ENCODE measurements at places on chromosomes 7 and 10. TPM values are rescaled to one million over a fixed set of nuclear protein-coding genes. Genes with fewer than 3 reads are reported as not detected.

DNA sequence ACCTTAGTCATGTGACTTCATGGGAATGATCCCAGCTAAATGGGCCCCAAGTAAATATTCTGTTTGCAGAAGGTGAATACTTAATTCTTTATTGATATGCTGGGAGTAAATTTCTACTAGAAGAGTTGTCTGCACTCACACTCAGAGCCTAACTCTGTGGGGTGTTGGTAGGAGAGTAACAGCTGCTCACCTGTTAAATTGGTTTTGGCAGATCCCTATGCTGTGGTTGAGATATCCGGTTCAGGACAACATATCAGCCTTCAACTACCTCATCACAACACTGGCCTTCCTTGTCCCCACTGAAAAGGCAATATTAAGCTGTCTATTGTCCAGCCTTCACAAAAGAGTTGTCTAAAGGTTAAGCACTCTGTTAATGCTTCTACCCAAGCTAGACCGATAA, 738.3 kb downstream of the INHBA start:
- no peaks in the 10 kb centered on the region for H3K27me3 ChIP-seq
- no peaks in the 10 kb centered on the region for H3K4me1 ChIP-seq
- no peak for DNase-seq
- no peak overlapping the region for H3K4me3 ChIP-seq
- no peaks in the 10 kb centered on the region for H3K36me3 ChIP-seq

- no peak overlapping the region for H3K27ac ChIP-seq
- no peaks in the 10 kb centered on the region for H3K36me3 ChIP-seq
- H3K4me3 ChIP-seq: no peak overlapping the region
- H3K4me1 ChIP-seq: no peaks in the 10 kb centered on the region
- no peak for DNase-seq
These were observed 114.7 kb upstream of the CARD11 start for GRCh38 chr7:3158341-3158760.

ODAD2 gene
- not detected for total RNA-seq

GRCh38 chr10:65416094-65416493, 1509.7 kb upstream of the LRRTM3 start:
- no peaks in the 10 kb centered on the region for H3K27me3 ChIP-seq
- no peaks in the 10 kb centered on the region for H3K36me3 ChIP-seq
- DNase-seq: no peak
- no peak overlapping the region for H3K4me3 ChIP-seq
- H3K27ac ChIP-seq: no peak overlapping the region

DNA sequence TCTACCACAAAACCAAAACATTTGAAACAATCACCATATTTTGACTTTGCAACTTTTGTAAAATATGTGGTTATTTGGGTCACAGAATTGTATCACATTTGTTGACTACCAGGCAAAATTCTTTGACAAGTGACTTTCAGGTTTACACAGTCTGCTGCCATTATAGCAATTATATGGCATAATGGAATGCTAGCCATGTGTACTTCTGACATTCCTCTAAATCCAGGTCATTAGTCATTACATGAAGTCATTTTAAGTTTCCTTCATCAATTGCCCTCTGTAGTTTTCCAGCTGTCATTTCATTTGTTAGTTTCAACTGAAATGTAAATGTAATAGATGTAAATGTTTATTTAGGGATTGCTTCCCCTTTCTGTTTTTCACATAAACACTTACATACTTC, 137.5 kb downstream of the IMMP2L start:
- H3K4me3 ChIP-seq: no peak overlapping the region
- no peaks in the 10 kb centered on the region for H3K4me1 ChIP-seq
- H3K27ac ChIP-seq: no peak overlapping the region

DNA sequence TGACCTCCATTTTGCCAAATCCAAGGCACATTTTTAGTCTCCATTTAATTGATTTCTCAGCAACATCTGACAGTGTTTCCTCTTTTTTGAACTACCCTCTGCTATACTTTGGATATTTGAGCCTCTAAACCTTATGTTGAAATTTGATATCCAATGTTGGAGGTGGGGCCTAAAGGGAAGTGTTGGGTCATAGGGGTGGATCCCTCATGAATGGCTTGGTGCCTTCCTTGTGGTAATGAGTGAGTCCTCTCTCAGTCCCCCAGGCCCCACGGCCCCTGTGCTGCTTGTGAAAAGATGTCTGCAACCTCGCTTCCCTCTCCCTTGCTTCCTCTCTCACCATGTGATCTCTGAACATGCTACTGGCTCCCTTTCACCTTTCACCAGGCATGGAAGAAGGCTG, 96.8 kb upstream of the DGKB start:
- H3K4me3 ChIP-seq: no peak overlapping the region
- no peak for DNase-seq
- no peaks in the 10 kb centered on the region for H3K36me3 ChIP-seq
- H3K4me1 ChIP-seq: no peaks in the 10 kb centered on the region
- H3K27ac ChIP-seq: no peak overlapping the region

GRCh38 chr7:114086914-114087652, 168.3 kb upstream of the PPP1R3A start:
- H3K4me3 ChIP-seq: no peak overlapping the region
- H3K4me1 ChIP-seq: peaks cover 23% of the 10 kb centered on the region
- DNase-seq: no peak

- no peaks in the 10 kb centered on the region for H3K36me3 ChIP-seq
- no peak for DNase-seq
- no peak overlapping the region for H3K27ac ChIP-seq
- H3K27me3 ChIP-seq: no peaks in the 10 kb centered on the region
These were observed 41.2 kb upstream of the AGR3 start for GRCh38 chr7:16923019-16923418.

INMT gene
- total RNA-seq: not detected

DNA sequence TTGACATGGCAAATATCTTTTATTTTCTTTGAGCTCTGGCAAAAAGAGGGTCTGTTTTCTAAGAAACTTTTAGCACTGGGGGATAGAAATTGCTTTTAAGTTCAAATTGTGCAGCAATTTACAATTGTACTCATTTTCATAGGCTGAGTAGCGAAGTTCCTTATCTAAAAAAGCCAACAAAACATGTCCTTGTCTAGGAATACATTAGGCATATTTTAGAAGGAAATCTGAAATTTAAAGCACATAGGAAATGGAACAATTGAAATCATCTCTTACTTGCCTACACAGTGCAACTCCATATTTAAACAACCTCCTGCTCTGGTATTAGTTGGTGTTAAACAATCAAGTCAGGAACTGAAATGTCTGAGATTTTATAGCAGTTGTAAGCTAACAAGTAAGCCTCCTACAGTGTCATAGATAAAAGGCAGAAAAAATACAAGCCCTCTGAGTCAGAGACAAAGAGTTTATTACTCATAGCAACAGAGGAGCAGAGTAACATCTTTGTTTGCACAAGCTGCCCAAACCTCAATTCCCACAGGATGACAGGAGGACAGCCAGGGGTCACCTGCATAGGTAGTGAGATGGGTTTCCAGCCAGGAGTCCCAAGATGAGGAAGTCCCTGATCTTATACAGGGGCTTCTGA, 280.2 kb upstream of the HGF start:
- H3K4me1 ChIP-seq: no peaks in the 10 kb centered on the region
- H3K36me3 ChIP-seq: no peaks in the 10 kb centered on the region
- H3K4me3 ChIP-seq: no peak overlapping the region
- H3K27ac ChIP-seq: no peak overlapping the region
- DNase-seq: no peak
- H3K27me3 ChIP-seq: no peaks in the 10 kb centered on the region

INHBA gene
- not detected for total RNA-seq

- no peak overlapping the region for H3K27ac ChIP-seq
- no peak overlapping the region for H3K4me3 ChIP-seq
- peaks cover 5% of the 10 kb centered on the region for H3K27me3 ChIP-seq
- DNase-seq: peak; percentile 20
These were observed 60.4 kb downstream of the NEURL1 start for GRCh38 chr10:103553743-103554487.

CCDC186 gene
- total RNA-seq: 60.1 TPM

- H3K27me3 ChIP-seq: peaks cover 7% of the 10 kb centered on the region
- no peak overlapping the region for H3K27ac ChIP-seq
- no peak for DNase-seq
- H3K4me3 ChIP-seq: no peak overlapping the region
- H3K4me1 ChIP-seq: no peaks in the 10 kb centered on the region
- no peaks in the 10 kb centered on the region for H3K36me3 ChIP-seq
These were observed 8.7 kb upstream of the DPYSL4 start for GRCh38 chr10:132178046-132178445.

- H3K4me1 ChIP-seq: no peaks in the 10 kb centered on the region
- no peak overlapping the region for H3K27ac ChIP-seq
- DNase-seq: no peak
- no peak overlapping the region for H3K4me3 ChIP-seq
These were observed 34.1 kb downstream of the ACADSB start for GRCh38 chr10:123042708-123043408.

GRCh38 chr7:101121991-101122932, 4.6 kb upstream of the SERPINE1 start:
- no peak overlapping the region for H3K4me3 ChIP-seq
- peaks cover 10% of the 10 kb centered on the region for H3K4me1 ChIP-seq
- H3K27me3 ChIP-seq: peaks cover 12% of the 10 kb centered on the region

Measured in CD4-positive, CD25-positive, alpha-beta regulatory T cell (primary cell).